ENCODE measurements at places on chromosomes 1 and 21.

DNA sequence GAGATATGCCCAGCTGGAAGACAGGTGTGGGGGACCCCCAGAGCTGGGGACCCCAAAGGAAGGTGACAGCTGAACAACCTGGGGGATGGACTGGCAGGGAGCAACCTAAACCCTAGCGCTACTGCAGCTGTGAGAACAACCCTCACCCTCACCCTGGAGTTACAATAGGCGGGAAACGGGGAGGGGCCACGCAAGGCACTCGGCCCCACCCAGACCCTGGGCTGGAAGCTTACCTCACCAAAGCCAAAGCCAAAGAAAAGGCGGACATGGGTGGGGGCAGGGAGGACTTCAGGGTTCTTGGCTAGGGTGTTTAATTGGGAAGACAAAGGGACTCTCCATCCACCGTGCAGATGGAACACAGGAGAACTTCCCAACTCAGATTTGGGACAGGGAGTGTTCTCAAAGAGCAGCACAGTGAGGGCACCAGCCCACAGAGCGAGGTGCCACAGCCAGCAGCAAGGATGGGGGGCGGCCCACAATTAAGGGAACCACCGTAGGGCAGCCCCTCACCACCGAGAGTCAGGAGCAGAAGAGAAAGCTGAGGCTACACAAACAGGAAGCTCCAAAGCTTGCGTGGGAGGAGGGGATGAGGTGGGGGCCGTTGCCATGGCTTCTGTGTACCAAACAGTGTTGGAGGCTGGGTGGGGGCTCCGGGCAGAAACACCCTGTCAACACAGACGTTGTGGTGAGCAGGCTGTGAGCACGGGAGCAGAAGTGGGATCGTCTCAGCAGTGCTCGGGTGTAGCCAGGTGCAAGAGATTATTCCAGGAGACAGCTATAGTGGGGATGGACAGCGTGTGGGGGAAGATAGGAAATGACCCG, 1.9 kb downstream of the TAGLN2 start:
- peak; percentile 77 for DNase-seq

DNA sequence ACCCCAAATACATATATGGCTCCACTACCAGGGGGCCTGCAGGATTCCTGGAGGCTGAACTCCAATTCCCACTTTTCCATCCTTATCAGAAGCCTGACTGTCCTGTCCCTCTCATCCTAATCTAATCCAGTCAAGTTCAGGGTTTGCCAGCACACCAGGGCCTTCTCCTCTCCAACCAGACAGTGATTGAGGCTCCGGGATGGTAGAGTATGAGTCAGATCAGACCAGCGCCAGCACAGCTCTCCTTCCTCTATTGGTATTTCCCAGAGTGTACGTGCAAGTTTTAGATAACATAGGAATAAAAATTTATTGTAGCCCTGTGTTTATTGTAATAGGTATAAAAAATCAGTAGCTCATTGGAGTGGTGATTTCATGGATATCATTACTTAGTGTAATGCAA, 24.5 kb upstream of the RCSD1 start:
- DNase-seq, result no peak

DNA sequence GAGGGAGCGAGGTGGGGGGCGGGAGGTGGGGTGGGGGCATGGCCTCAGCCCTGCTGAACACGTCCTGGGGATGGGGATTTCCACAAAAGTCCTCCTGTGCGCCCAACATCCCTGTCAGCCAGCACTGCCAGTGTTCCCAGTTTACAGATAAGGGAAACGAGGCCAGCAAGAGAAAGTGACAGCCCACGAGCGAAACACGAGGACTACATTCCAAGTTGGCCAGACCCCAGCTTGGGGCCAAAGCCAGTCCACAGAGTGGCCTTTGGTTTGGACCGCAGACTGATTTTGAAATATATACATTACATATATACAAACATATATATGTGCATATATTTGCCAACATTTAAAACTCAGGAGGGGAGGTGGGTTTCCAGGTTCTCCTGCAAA, 5.0 kb downstream of the FBXO2 start:
- no peak for DNase-seq

GRCh38 chr1:246815693-246816270, 91.6 kb downstream of the SCCPDH start:
- DNase-seq, result no peak

DNA sequence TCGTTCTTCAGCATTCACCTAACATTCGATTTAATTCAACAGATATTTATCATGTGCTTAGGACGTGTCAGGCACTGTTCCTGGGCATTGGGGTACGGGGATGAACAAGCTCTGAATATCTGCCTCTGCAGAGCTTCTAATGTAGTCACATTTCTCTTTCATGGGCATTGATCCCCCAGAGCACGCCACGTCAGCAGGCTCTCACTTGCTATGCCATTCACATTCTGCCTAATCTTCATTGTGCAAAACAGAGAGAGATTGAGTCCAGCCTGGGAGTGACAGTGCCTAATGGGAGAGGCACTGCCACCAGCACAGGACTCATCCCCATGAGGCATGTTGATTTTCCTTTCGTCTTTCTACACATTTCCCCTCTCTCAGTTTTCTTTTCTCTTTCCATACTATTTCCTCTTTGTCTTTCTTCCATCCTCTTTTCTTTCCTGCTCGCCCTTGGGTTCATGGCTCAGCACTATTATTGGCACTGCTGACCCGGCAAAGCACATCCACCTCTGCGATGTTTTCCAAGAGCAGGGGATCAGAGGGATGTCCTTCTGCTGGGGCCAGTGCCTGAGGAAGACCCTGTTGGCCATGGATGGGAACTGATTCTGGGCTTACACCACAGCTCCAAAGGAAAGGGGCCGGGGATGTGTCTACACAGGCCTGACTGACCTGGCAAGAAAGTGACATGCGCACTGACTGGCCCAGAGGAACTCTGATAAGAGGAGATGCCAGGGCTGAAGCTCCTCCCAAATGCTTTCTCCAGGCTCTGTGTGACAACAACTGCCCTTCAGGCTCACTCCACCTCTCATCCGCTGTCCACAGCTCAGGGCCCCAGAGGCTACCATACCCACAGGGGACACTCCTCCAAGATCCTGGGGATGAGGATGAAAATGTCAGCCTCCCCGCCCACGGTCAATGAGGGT, 195.9 kb downstream of the TOMM20 start:
- DNase-seq, result no peak

- DNase-seq, result no peak
Measured at GRCh38 chr1:228541725-228542124, 54.5 kb downstream of the RNF187 start.

- no peak for DNase-seq
Measured at GRCh38 chr1:115173151-115173550, 83.8 kb upstream of the TSPAN2 start.

DNA sequence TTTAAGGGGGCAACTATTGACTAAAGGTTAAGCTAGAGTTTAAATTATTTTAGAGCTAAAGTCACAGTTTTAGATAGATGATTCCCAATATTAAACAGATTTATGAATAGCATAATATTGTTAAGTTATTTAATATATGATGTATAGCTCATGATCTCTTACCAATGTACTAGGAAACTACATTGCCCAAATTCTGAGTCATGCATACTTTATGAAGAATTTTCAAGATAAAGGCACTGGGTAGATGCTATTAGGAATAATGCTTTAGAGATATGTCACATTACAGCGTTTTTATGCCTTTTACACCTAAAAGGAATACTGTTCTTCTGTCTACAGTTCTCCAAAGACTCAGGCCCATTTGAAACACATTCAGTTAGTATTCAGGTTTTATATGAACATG, 215.1 kb downstream of the NCAM2 start:
- DNase-seq, result no peak

DNA sequence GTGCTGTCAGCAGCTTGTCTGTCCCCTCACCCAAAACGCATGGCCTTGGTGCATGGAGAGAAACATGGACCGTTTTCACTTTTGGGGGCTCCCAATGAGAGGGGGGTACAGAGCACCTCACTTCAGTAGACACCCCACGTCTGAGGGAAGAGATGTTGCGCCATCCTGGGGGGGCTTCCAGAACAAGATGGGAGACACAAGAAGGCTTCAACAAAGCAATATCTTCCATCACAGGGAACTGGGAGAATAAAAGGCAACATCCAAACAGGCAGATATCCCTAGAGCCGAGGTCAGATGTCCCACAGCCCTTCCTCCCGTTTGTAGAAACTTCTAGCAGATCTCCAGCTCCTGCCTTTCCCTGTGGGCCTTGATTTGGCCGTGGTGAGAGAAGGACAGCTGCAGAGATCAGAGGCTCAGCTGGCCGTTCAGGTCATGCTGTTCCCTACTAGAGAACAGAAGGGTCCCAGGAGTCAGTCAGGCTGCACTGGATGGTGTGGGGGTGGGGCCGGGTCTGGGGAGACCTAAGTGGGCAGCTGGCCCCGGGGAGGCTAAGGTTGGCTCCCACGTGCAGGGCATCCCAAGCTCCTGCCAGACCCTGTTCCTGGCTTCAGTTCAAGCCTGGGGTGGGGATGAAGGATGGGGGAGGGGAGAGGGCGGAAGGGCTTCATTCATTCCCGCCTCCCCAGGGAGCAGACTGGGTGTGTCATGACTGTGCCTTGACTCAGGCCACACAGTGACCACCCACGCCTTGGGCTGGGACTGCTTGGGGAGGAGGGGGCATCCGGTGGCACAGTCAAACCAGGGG, 4.4 kb downstream of the PLOD1 start:
- DNase-seq, result no peak

DNA sequence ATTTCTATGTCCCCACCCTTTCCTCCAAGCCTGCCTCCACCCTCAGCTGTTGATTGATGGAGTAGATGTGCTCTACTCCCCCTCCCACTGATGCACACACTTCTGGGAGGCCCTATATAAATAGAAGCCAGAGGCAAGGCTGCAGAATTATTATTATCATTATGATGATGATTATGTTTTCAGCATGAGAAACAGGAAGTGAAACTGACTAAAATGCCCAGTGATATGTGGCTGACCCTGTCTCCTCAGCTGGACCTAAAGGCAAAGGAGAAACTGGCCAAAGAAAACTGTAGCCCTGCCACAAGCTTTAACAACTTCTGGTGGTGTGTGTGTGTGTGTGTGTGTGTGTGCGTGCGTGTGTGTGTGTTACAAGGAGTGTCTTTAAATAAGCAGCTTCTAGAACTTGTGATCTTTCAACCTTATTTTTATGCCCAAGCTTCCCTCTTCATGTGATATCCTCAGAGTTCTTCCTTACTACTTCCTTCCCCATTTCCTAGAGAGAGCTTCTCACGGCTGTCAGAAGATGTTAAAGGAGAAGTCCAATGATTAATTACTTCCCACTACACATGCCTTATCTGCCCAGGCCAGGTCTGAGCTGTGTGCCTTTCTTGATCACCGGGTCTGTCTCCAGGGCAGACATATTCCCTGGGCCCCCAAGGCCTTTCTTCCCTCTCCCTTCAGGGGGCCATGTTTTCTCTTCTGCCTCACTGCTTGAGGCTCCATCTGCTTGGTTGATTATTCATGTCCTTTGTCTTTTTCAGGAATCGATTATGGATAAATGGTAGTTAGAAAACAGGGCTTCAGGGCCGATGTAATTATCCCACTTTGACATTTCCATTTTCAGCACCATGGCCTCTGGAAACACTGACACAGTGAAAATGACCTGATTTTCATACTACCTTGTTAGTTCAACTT, 11.6 kb upstream of the MAPKAPK2 start:
- no peak for DNase-seq

DNA sequence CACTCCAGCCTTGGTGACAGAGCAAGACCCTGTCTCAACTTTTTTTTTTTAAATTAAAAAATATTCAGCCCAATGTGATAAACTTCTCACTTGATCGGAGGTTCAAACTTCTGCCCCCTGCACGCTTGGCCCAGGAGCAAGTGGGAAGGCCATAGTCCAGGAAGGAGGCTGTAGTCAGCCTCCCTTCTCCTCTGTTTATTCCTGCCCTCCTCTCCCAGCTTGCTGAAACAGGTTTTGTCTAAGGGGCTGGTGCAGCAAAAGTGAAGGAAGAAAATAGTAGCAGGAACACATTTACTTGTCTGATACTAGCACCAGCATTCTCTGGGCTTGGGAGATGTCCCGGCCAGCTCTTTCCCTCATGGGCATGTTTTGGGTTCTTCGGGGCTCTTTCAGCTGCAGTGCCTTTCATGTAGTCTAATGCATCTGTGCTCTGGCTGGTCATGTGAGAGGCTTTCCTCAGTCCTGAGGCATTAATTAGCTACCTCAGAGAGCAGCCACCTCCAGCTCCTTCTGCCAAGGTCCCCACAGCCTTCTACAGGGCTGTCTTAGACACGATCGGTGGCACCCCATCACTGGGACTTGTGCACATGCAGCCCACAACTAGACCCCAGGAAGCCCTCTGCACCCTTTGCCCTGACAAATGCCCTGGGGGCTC, 12.9 kb downstream of the SLC44A3 start:
- DNase-seq, result no peak

- no peak for DNase-seq
Measured at GRCh38 chr1:113812661-113813135, 422 bp upstream of the RSBN1 start.

DNA sequence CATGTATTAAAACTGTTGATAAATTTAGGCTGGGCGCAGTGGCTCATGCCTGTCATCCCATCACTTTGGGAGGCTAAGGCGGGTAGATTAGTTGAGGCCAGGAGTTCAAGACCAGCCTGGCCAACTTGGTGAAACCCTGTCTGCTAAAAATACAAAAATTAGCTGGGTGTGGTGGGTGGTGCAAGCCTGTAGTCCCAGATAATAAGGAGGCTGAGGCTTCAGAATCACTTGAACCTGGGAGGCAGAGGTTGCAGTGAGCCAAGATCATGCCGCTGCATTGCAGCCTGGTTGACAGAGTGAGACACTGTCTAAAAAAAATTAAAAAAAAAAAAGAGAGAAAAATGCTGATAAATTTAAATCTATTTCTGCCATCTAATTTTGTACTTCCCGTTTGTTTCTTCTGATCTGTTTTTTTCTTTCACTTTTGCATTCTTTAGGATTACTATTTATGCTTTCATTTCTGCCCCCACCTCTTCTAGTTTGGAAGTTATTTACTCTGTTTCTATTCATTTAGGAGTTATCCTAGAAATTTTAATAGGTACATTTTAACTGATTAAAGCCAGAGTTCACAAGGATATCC, 3.2 kb upstream of the DENND1B start:
- DNase-seq, result no peak

GRCh38 chr1:224879162-224879803, 50.2 kb upstream of the DNAH14 start:
- no peak for DNase-seq

GRCh38 chr21:31869750-31870149, 3.1 kb upstream of the HUNK start:
- no peak for DNase-seq

DNA sequence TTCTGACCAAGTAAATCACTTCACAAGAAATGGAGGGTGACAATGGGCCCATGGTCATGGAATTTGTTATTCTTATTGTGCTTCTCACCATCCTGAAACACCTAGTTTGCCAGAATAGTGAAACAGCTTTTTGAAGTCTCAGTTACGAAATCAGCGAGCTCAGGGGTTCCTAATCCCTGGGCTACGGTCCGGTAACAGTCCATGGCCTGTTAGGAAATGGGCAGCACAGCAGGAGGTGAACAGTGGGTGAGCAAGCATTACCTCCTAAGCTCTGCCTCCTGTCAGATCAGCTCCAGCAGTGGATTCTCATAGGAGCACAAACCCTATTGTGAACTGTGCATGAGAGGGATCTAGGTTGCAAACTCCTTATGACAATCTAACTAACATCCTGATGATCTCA, 1356.3 kb downstream of the KCNT2 start:
- no peak for DNase-seq
